Caki2 (cell line): ENCODE measurements at places on chromosomes 2 and 18.

DNA sequence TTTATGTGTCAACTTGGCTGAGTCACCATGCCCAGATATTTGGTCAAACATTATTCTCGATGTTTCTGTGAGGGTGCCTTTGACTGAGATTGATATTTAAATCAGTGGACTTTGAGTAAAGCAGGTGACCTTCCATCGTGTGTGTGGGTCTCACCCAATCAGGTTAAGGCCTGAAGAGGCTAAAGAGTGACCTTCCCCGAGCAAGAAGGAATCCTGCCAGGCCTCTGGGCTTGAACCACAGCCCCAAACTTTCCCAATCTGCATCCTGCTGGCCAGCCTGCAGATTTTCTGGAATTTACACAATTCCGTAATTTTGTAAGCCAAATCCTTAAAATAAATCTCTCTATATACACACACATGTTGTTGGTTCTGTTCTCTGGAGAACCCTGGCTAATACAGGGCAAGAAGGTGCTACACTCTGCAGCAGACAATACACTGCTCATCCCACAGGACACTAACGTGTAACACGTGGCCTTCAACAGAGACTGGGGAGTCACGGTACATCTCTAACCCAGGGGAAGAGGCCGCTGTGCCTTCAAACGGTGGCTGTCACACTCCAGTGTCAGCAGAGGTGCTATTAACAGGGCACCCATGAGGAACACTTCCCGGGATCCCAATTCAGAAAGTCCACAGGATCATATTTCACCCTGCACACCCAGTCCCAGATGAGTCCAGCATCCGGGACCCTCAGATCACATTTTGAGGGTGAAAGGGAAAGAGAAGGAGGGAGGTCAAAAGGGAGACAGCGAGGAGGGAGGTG, 113.1 kb upstream of the ID2 start:
- DNase-seq: no peak

GRCh38 chr18:72762515-72763122, 105.2 kb downstream of the NETO1 start:
- DNase-seq: peak; percentile 21

DNA sequence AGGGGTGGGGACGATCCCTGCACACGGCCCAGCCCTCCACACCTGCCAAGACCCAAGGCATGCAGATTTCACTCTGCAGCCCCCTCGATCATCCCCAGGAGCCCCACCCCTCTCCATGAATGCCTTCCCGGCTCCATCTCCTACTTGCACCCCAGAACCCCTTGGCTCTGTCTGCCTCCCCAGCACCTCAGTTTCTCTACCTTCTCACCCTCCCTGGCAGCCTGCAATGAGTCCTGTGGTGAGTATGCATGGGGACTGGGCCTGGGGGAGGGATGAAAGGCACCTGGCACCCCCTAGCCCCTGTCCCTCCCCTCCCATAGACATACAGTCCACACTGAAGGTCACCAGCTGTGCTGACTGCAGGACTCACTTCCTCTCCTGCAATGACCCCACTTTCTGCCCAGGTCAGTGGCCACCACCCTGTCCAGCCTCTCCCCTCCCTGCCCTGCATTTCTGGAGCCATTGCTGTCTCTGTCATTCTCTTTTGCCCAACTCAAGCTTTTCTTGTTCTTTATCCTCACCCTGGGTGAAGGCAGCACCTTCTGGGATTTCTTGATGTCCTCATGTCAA, 1.0 kb downstream of the TEX51 start:
- no peak for DNase-seq

GRCh38 chr2:38174646-38175423, 98.9 kb upstream of the CYP1B1 start:
- peak; percentile 91 for DNase-seq

DNA sequence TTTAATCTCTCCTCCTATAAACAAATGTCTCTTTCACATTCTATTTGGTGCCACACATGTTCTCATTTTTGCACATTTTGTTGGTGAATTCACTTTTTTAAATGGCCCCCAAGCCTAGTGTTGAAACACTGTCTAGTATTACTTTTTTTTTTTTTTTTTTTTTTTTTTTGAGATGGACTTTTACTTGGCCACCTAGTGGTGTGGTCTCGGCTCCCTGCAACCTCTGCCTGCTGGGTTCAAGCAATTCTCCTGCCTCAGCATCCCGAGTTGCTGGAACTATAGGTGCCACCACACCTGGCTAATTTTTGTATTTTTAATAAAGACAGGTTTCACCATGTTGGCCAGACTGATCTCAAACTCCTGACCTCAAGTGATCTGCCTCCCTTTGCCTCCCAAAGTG, 273.8 kb upstream of the SLC14A2 start:
- no peak for DNase-seq

- no peak for DNase-seq
These were observed 25.9 kb downstream of the CNTNAP5 start for GRCh38 chr2:124050833-124051497.

GRCh38 chr2:23526835-23527790, 142.1 kb downstream of the KLHL29 start:
- DNase-seq: no peak

DNA sequence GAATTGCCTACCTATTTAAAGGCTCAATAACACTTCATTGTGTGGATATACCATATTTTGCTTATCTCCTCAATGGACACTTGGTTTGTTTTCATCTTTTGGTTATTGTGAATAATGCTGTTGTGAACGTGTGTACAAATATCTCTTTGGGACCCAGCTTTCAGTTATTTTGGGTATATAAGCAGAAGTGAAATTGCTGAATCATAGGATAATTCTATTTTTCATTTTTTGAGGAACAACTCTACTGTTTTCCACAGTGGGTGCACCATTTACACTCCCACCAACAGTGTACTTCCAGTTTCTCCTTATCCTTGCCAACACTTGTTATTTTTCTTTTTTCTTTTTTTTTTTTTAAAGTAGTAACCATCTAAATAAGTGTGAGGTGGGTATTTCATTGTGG, 29.0 kb downstream of the PTPN4 start:
- no peak for DNase-seq

GRCh38 chr2:20588918-20589871, 61.7 kb downstream of the HS1BP3 start:
- no peak for DNase-seq

DNA sequence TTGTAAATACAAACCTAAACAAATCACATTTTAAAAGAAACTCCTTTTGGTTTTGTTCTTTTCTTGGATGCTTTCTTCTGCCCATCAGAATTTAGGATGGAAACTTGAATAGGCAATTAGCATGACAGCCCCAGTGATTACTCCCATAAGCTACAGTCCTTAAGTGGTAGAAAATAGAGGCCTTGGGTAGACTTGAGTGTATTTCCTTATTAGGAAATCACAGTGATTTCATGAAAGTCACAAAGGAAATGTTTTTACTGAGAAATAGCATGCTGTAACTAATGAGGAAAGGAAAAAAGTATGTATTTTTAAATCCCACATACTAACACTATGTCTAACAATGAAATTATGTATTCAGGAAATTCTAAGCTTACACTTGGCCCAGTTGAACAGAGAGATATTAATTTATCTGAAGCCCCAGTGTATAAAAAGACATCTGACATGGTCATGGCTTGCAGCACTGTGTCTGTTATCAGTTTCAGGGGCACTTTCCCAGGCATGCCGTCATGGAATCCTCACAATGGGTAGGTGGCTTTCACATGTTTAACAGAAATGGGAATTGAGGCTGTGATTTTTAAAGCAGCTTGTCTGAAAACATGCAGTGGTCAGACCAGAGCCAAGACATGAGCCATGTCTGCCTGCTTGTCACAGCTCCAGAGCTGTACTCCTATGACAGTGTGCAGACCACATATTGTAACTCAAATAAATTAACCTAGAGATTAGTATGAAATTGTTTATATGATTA, 79.7 kb upstream of the TRIB2 start:
- no peak for DNase-seq
